Right lobe of liver (tissue), 6 donors: ENCODE measurements at places on chromosomes 1 and 21.
A peak's percentile ranks its signal among the peaks of the same experiment; 100 is the strongest.

DNA sequence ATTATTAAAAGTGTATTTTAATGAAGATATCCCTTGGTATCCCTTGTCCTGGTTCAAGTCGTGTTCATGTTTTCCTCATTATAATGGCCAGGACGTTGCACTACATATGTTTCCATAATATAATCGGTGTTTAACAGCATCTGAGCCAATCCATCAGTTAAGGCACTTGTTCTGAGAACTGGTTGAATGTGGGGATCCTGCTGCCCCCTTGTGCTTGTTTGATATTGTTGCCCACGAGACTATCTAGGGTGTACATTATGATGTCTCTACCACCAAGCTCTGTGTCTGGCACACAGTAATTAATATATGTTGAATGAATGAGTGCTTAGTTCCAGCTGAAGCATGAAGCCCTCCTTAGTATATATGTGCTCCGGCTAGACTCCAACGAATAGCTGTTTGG, 193.0 kb downstream of the CACNA1E start:
- H3K36me3 ChIP-seq = no peaks in the 10 kb centered on the region
- H3K4me3 ChIP-seq = no peak overlapping the region
- H3K27ac ChIP-seq = no peak overlapping the region
- DNase-seq = peak; percentile 52

DNA sequence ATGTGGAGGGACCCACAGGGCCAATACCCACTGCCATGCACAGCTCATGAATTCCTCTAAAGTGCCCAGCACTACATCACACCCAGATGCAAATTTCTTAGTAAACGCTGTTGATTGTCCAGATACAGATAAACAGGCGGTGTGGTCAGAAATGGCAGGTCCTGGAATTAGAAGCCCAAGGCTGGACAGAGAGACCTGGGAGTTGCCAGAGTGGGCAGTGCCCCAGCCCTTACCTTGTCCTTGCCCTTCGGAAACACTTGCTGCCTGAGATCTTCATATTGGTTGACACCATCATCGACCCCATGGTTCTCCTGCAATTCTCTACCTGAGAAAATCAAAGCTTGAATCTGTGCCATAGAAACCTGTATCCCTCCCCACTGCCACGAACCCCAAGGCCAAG, 149.3 kb upstream of the ETV3 start:
- H3K4me3 ChIP-seq = no peak overlapping the region
- no peak overlapping the region for H3K27ac ChIP-seq
- H3K4me1 ChIP-seq = no peaks in the 10 kb centered on the region
- no peaks in the 10 kb centered on the region for H3K36me3 ChIP-seq
- DNase-seq = no peak

GRCh38 chr1:45953934-45954847, 150.8 kb downstream of the MAST2 start:
- no peak overlapping the region for H3K4me3 ChIP-seq
- no peaks in the 10 kb centered on the region for H3K4me1 ChIP-seq
- no peaks in the 10 kb centered on the region for H3K36me3 ChIP-seq
- DNase-seq = no peak
- no peaks in the 10 kb centered on the region for H3K27me3 ChIP-seq

- DNase-seq = no peak
- no peaks in the 10 kb centered on the region for H3K36me3 ChIP-seq
- no peaks in the 10 kb centered on the region for H3K27me3 ChIP-seq
- H3K4me1 ChIP-seq = no peaks in the 10 kb centered on the region
- H3K4me3 ChIP-seq = no peak overlapping the region
- no peak overlapping the region for H3K27ac ChIP-seq
Measured at GRCh38 chr21:42101246-42101645, 30.1 kb downstream of the UMODL1 start.

GRCh38 chr1:58837886-58838285, 54.0 kb upstream of the JUN start:
- no peaks in the 10 kb centered on the region for H3K27me3 ChIP-seq
- H3K4me1 ChIP-seq = no peaks in the 10 kb centered on the region
- no peaks in the 10 kb centered on the region for H3K36me3 ChIP-seq
- H3K27ac ChIP-seq = no peak overlapping the region
- DNase-seq = no peak

DNA sequence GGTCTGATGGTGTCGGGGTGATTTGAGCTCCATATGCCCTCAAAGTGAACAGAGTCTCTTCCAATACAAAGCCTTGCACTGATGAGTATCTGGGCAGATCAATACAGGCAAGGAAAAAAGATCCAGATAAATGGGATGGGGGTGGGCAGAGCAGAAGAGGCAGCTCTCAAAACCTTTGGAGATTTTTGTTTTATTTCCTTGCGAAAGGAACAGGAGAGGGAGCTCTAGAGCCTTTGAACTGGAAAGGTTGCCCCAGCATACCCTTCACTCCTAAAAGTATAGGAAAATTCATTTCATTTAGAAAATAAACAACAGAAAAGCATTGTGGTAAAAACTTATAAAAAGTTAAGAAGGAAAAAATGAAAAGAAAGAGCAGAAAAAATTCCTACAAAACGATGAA, 31.4 kb upstream of the OLIG2 start:
- H3K4me1 ChIP-seq = no peaks in the 10 kb centered on the region

- no peak overlapping the region for H3K4me3 ChIP-seq
- no peak for DNase-seq
- no peak overlapping the region for H3K27ac ChIP-seq
- H3K36me3 ChIP-seq = no peaks in the 10 kb centered on the region
- H3K4me1 ChIP-seq = no peaks in the 10 kb centered on the region
- no peaks in the 10 kb centered on the region for H3K27me3 ChIP-seq
Measured at GRCh38 chr1:82487778-82488177, 687.0 kb downstream of the ADGRL2 start.

GRCh38 chr1:204662530-204662929, 23.0 kb downstream of the LRRN2 start:
- H3K36me3 ChIP-seq = no peaks in the 10 kb centered on the region
- H3K4me1 ChIP-seq = no peaks in the 10 kb centered on the region
- no peak overlapping the region for H3K27ac ChIP-seq
- H3K4me3 ChIP-seq = no peak overlapping the region

- peak overlapping the region; percentile 41 for H3K27ac ChIP-seq
- no peaks in the 10 kb centered on the region for H3K36me3 ChIP-seq
- no peak overlapping the region for H3K4me3 ChIP-seq
- peaks cover 15% of the 10 kb centered on the region for H3K4me1 ChIP-seq
Measured at GRCh38 chr1:225454733-225455132, 26.9 kb upstream of the LBR start.

GRCh38 chr1:2786329-2787162, 14.9 kb downstream of the TTC34 start:
- no peak overlapping the region for H3K4me3 ChIP-seq
- H3K27ac ChIP-seq = no peak overlapping the region
- H3K36me3 ChIP-seq = no peaks in the 10 kb centered on the region
- peak; percentile 58 for DNase-seq

GRCh38 chr1:162823771-162824525, 33.4 kb downstream of the HSD17B7 start:
- H3K4me3 ChIP-seq = no peak overlapping the region
- no peak overlapping the region for H3K27ac ChIP-seq
- no peak for DNase-seq
- H3K36me3 ChIP-seq = no peaks in the 10 kb centered on the region
- no peaks in the 10 kb centered on the region for H3K4me1 ChIP-seq
- no peaks in the 10 kb centered on the region for H3K27me3 ChIP-seq

GRCh38 chr1:44603718-44604117, 70.6 kb downstream of the TMEM53 start:
- no peaks in the 10 kb centered on the region for H3K27me3 ChIP-seq
- no peak for DNase-seq
- no peaks in the 10 kb centered on the region for H3K4me1 ChIP-seq
- H3K4me3 ChIP-seq = no peak overlapping the region

- peaks cover 5% of the 10 kb centered on the region for H3K4me1 ChIP-seq
- peak overlapping the region; percentile 92 for H3K4me3 ChIP-seq
- no peaks in the 10 kb centered on the region for H3K36me3 ChIP-seq
- peak overlapping the region; percentile 87 for H3K27ac ChIP-seq
Measured at GRCh38 chr1:11273595-11274234, 717 bp downstream of the UBIAD1 start.

- no peaks in the 10 kb centered on the region for H3K27me3 ChIP-seq
- DNase-seq = no peak
- H3K4me1 ChIP-seq = no peaks in the 10 kb centered on the region
- H3K27ac ChIP-seq = no peak overlapping the region
Measured at GRCh38 chr1:206547104-206547503, 39.8 kb downstream of the RASSF5 start.

- H3K27ac ChIP-seq = no peak overlapping the region
- no peaks in the 10 kb centered on the region for H3K36me3 ChIP-seq
- H3K4me3 ChIP-seq = no peak overlapping the region
- no peaks in the 10 kb centered on the region for H3K27me3 ChIP-seq
- no peaks in the 10 kb centered on the region for H3K4me1 ChIP-seq
Measured at GRCh38 chr1:4756851-4757580, 102.6 kb downstream of the AJAP1 start.

GRCh38 chr1:244667797-244668196, 14.9 kb downstream of the DESI2 start:
- H3K36me3 ChIP-seq = no peaks in the 10 kb centered on the region
- H3K27me3 ChIP-seq = no peaks in the 10 kb centered on the region
- no peak for DNase-seq
- no peak overlapping the region for H3K27ac ChIP-seq
